ENCODE measurements at places on chromosomes 1 and 21.

GRCh38 chr1:172588296-172589291, 55.6 kb downstream of the SUCO start:
- no peak for DNase-seq

- DNase-seq = no peak
Measured at GRCh38 chr1:41494351-41495209, 10.1 kb upstream of the EDN2 start.

DNA sequence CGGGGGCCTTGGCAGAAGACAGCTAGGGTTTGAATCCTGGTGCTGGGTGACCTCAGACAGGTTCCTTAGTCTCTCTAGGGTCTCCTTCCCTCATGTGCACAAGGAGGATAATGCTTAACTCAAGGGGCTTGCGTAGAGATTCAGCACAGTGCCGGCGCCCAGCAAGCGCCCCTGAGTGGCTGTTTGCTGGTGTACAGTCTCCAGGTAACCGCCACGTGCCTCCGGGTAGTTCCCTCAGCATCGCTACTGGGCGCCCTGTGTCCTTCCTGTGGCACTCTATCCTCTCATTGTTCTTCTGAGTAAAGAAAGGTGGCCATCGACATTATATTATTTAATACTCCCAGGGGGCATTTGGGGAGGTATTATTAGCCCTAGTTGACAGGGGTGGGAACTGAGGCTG, 80.9 kb downstream of the NENF start:
- DNase-seq = no peak

DNA sequence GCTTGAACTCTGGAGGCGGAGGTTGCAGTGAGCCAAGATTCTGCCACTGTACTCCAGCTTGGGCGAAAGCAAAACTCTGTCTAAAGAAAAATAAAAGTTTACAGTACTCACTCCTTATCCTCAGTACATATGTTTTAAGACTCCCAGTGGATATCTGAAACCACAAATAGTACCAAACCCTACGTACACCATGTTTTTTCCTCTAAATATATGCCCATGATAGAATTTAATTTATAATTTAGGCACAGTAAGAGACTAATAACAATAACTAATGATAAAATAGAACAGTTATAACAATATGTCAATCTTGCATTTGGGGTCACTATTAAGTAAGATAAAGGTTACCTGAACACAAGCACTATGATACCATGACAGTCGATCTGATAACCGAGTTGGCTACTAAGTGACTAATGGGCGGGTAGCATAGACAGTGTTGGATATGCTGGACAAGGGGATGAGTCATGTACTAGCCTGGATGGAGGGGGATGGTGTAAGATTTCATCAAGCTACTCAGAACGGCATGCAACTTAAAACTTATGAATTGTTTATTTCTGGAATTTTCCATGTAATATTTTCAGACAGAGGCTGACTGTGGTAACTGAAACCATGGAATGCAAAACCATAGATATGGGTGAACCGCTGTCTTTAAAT, 43.7 kb downstream of the ST7L start:
- DNase-seq = no peak

GRCh38 chr1:24639881-24640280, 3.2 kb upstream of the SRRM1 start:
- no peak for DNase-seq

GRCh38 chr1:5985250-5985649, 7.0 kb downstream of the NPHP4 start:
- DNase-seq = no peak

DNA sequence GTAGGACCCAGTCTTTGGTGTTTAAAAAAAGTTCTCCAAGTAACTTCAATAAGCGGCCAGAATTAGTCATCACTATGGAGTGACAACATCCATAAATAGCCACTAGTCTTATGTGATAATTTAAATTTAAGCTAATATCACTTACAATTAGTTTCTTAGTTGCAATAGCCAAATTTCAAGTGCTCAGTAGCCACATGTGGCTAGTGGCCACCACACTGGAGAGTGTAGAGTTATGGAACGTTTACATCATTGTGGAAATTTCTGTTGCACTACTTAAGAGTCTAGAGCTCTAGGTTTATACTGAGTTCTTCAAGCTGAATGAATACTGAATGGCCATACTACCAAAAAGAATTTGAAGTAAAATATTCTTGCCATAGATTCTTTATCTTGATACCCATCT, 121.1 kb downstream of the RUNX1 start:
- DNase-seq = no peak

DNA sequence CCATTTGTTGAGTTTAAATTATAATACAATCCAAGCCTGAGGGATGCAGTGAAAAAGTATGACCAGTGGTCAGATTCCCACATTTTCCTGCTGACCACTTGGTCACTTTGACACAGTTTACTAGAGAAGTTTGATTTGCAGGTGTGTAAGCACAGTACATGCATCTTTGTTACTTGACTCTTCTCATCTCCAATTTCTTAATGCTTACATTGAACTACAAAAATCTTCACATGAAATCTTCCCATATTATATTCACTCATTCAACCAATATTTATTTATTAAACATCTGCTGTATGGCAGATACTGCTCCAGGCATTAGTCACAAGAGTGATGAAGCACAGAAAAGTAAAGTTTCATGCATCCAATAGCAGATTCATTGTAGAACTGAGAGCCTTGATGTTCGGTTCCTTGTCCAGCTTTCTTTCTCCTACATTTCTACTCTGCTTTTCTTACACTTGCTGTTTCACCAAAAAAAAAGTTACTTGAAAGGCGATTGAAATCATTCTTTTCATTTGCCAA, 211.7 kb downstream of the NFIA start:
- DNase-seq = no peak

GRCh38 chr1:181483285-181484195, at the start of gene CACNA1E:
TSS of gene CACNA1E (plus strand) at chr1:181483517. CDS start at chr1:181483745, 228 bp downstream.
- DNase-seq = no peak

- DNase-seq = no peak
Measured at GRCh38 chr1:202648605-202649226, 61.5 kb downstream of the SYT2 start.

GRCh38 chr1:87506147-87506546, 177.5 kb downstream of the LMO4 start:
- no peak for DNase-seq

DNA sequence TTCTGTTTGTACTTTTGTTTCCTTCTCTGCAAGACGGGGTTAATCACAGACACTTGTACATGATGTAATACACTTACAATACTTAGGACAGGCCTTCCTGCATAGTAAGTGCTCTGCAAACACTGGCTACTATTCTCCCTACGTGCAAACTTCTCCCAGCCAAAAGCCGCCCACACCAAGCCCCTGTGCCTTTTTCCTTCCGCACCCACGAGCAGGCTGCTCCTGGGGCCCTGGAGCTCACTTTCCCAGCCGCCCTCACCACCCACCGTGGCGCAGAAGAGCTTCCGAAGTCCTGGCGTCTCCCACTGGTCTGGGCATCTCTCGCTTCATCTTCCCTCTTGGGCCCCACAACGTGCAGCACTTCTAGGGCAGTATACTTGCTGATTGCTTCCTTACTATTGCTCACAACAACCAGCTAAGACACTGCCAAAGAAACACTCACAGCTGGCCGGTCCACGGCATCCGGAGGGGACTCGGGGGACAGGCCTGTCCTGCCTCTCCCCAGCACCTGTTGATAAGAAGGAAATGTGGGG, 22.5 kb upstream of the GPR157 start:
- DNase-seq = no peak

DNA sequence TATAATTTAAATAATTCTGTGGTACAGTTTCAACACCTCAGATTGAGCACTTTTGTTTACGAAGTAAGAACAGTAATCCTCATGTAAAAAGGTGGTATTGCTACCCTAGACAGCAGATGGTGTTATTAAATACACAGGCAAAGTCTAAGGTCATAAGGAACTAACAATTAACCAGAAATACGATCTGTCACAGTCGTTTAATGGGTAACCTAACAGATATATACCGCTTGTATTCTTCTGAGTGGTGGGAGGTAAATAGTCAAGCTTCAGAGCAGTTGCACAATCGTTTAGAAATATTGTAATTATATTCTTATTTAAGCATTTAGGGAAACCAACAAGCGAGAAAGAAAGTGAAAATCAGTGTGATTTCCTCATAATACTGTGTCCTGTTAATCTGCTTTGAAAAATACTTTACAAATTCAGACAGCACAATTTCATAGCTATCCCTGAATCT, 9.8 kb upstream of the IRF2BP2 start:
- DNase-seq = no peak

DNA sequence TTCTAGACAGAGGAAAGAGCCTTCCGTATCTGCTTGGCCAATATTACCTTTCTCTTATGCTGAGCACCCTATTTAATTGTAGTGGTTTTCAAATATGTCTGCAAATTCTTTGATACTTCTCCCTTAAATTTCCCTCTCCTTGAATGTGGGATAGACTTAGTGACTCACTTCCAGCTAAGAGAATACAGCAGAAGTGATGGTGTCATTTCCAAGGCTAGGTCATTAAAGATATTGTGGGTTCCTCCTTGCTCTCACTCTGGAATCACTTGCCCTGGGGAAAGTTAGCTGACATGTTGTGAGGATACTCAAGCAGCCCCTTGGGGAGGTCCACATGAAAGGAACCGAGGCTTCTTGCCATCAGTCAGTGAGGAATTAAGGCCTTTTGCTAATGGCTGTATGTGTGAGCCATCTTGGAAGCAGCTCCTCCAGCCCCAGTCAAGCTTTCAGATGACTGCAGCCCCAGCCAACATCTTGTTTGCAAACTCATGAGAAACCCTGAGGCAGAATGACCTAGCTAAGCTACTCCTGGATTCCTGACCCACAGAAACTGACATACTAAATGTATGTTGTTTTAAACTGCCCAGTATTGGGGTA, 8.1 kb upstream of the CITED4 start:
- DNase-seq = no peak

- DNase-seq = no peak
Measured at GRCh38 chr1:45152126-45152525, 54.3 kb downstream of the ZSWIM5 start.

GRCh38 chr1:16139473-16139962, 16.4 kb downstream of the EPHA2 start:
- DNase-seq = no peak

DNA sequence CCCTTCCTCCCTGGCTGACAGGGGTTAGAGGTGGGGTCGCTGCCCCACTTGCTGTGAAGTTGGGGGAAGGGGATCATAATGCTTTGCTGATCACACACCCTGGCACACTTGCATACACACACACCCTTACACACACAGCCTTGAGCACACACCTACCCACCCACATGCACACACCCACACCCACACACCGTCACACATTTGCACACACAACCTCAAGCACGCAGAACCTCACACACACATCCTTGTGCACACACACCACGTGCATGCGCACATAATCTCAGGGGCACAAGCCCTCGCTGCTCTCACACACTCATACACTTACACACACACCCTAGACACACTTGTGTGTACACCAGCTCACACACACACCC, 16.4 kb upstream of the TNFRSF8 start:
- DNase-seq = no peak

DNA sequence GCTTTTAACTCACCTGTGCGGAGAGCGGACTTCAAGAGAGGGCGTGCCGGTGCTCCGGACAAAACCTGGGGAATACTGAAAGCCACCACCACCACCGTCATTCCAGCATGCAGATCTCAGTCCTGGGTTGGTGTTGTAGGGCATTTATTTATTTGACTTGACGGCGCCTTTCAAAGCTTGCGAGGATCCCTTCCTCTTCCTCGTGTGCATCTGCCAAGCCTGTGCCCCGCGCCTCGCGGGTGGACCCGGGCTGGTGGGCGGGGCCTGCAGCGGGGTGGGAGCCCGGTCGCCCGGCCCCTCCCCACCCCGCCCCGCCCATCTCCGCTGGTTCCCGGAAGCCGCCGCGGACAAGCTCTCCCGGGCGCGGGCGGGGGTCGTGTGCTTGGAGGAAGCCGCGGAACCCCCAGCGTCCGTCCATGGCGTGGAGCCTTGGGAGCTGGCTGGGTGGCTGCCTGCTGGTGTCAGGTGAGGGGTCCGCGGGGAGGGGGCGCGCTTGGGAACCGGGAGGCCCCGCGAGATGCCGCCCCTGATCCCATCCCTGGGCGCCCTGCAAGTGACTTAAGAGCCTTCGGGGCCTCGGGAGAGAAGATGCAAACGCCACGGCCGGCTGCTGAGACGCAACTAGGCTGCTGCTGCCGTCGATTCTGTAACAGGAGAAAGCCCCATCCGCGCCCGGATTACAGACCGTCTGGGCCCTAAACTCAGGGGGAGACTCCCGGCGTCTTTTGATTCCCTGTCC, at the start of gene IL10RB:
IL10RB (plus strand) TSS at position 318 of the 739 bp plus-strand sequence; CDS start at position 417, 99 bp downstream.
- DNase-seq = peak; percentile 48

GRCh38 chr1:234914606-234915290, 213.9 kb downstream of the TOMM20 start:
- DNase-seq = no peak

DNA sequence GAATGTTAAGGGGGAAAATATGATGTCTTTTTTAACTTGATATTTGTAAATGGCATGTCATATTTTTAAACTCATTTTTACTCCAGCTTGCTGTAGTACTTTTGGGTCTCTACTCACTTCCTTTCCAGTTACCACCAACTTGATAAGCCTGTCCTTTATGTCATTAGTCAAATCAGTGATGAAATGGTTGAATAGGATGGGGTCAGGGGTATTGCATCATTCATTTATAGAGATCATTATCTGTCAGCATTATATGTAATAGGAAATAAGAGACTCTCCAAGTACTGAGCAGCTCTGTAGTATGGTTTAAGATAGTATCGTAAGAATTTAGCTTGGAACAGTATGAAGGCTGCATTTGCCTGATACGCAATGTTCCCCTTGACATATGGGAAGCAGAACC, 227.3 kb downstream of the BRINP3 start:
- no peak for DNase-seq

- no peak for DNase-seq
Measured at GRCh38 chr1:154141240-154141639, 13.6 kb downstream of the NUP210L start.

GRCh38 chr1:43668956-43669355, 19.0 kb downstream of the KDM4A start:
- no peak for DNase-seq

DNA sequence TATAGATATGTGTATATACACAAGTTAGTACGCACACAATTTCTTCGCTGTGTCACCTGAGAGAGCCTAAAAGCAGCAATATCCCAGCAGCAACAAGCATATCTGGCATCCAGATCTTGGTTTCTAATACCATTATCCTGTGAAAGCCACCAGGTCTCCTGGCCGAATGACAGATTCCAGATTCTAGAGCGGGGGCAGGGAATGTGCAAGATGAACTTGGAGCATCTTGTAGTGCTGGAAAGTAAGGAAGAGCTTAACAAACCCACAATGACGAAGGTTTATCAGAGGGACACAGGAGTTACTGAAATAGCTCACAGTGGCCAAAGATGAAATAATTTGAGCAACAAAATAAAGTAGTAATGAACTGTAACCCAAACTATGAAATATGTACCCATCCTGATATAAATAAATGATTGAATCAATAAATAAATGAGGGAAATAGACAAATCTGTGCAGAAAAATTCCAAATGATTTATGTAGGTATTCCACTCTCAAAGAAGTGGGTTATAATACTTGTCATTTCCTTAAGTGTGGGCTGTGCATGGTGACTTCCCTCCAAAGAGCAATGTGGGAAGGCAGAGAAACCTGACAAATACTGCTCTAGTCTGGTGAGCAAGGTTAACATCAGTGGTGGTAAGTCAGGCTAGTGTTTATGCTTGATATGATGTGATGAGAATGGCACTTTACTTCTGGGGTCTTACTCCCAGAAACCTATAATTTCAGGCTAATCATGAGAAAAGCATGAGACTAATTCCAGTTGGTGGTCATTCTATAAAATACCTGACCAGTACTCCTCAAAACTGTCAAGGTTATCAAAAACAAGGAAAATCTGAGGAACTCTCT, 67.9 kb downstream of the LRRC8D start:
- no peak for DNase-seq

- DNase-seq = no peak
Measured at GRCh38 chr1:87638636-87639035, 310.0 kb downstream of the LMO4 start.

Data from stimulated activated CD4-positive, alpha-beta T cell treated with anti-CD3 and anti-CD28 coated beads, Interleukin-15, amount 100 ng/mL, for 1 hour (primary cell).